Right lobe of liver (tissue), 6 donors: ENCODE measurements at places on chromosomes 3 and 15. TPM values are rescaled to one million over a fixed set of nuclear protein-coding genes. Genes with fewer than 3 reads are reported as not detected.

The WDR73 gene
- total RNA-seq, result 7.5 TPM

The CCRL2 gene
- total RNA-seq, result 2.3 TPM

The CCDC33 gene
- not detected for total RNA-seq

The GPR156 gene
- not detected for total RNA-seq

The DNAH1 gene
- 10.7 TPM for total RNA-seq

The KLHL6 gene
- 0.59 TPM for total RNA-seq

The CASR gene
- total RNA-seq, result 0.16 TPM

The IMPDH2 gene
- total RNA-seq, result 32.8 TPM

The RBPMS2 gene
- 13.6 TPM for total RNA-seq
